ENCODE measurements at places on chromosomes 7 and 10.
A peak's percentile ranks its signal among the peaks of the same experiment; 100 is the strongest.

- no peak for DNase-seq
These were observed 22.2 kb downstream of the AZGP1 start for GRCh38 chr7:99953649-99954048.

DNA sequence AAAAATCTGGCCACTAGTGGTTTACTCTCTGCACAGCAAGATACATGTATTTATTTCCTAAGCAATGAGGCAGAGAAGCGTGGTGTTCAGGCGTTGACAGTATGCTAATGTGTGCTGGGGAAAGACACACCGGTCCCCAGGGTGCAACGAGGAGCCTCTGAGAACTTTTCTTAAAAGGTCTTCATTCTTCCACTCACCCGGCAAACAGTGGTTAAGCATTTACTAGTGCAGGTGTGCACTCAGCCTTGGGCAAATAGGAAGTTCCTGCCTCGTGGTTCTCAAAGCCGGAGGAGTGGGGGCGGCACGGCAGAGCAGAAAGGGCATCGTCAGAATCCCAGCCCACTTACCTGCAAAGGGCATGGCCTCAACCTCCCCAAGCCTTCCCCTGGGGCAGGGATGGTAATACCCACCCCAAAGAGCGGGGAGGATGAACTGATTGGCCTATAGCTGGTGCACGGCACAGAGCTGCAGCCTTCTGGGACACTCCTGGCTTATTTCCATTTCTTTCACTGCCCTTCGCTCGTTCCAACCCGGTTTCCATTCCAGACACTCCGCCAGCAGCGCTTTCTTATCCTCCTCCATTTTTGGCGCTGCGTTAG lies 184.3 kb upstream of the CTBP2 start:
- no peak for DNase-seq

- DNase-seq: no peak
These were observed 62.1 kb downstream of the VWA2 start for GRCh38 chr10:114301177-114301576.

GRCh38 chr7:106346678-106347217 lies 62.0 kb upstream of the NAMPT start:
- no peak for DNase-seq

- no peak for DNase-seq
These were observed 645 bp upstream of the SIRT1 start for GRCh38 chr10:67883710-67884312.

DNA sequence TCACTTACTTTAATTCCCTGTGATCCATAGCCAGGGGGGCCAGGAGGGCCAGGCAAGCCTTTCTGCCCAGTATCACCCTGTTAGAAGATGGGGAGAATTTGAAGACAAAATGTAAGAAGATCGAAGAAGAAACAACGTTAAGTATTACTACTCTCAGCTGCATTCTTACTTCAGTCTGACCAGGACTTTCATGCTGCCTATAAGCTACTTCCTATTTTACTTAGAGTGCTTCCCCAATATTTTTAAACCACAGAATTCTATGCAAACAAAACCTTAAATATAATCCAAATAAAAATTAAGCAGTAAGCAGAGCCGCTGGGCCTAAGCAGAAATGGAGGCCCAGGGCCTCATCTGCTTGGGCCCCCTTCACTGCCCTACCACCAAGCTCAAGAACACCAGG lies 117.8 kb downstream of the COL28A1 start:
- no peak for DNase-seq

DNA sequence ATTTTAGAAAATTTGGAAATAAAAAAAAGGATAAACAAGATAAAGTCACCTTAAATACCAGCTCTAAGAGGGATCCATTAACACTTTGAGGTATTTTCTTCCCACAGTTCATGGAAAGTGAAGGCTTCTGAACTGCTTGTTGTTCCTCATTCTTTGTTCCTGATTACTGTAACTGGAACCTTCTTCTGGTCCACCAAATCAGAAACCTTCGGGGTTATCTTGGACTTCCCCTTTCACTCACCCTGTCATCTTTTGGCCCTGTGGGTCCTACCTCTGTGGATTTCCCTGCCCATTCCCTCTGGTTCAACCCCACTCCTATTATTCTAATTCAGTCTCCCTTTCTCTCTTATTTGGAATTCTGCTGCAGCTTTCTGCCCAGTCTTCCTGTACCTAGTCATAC lies 116.5 kb upstream of the PRPS1L1 start:
- peak; percentile 12 for DNase-seq

- no peak for DNase-seq
These were observed 2.8 kb downstream of the STK32C start for GRCh38 chr10:132304756-132305509.

GRCh38 chr10:129969911-129970464 lies 5.9 kb upstream of the EBF3 start:
- no peak for DNase-seq

GRCh38 chr10:117534321-117535297 lies 7.9 kb upstream of the EMX2 start:
- no peak for DNase-seq

DNA sequence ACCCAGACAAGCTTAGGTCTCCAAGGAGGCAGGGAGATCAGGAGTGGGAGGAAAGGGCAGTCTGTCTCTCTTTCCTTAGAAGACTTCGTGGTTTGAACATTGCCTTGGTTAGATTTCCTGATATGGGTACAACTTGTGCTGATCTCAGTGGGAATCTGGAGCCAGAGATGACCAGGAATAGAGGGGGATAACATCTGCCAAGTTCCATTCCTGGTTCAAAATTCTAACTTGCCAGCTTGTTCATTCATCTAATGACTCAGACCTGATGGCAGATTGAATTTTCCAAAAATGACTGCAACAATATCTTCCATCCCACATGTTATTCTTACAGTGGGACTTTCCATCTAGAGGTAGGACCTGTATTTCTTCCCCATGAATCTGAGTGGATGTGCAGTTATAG lies 394.3 kb upstream of the PODXL start:
- DNase-seq: no peak

DNA sequence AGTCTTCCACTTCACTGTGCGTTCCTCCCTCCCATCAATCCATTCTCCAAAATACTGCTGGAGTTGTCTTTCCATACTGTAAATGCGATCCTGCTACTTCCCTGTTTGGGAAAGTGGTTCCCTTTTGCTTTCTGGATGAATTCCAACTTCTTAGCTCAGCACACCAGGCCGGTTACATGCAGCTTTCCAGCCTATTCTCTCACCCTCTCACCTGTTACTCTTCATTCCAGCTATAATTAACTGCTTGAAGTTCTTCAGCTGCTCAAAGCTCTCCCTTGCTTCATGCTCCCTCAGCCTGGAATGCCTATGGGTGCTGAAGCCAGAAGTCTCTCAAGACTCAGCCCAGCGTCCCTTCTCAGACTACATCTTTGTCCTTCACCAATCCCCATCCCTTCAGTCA lies 6.0 kb upstream of the ZNRF2 start:
- DNase-seq: no peak

DNA sequence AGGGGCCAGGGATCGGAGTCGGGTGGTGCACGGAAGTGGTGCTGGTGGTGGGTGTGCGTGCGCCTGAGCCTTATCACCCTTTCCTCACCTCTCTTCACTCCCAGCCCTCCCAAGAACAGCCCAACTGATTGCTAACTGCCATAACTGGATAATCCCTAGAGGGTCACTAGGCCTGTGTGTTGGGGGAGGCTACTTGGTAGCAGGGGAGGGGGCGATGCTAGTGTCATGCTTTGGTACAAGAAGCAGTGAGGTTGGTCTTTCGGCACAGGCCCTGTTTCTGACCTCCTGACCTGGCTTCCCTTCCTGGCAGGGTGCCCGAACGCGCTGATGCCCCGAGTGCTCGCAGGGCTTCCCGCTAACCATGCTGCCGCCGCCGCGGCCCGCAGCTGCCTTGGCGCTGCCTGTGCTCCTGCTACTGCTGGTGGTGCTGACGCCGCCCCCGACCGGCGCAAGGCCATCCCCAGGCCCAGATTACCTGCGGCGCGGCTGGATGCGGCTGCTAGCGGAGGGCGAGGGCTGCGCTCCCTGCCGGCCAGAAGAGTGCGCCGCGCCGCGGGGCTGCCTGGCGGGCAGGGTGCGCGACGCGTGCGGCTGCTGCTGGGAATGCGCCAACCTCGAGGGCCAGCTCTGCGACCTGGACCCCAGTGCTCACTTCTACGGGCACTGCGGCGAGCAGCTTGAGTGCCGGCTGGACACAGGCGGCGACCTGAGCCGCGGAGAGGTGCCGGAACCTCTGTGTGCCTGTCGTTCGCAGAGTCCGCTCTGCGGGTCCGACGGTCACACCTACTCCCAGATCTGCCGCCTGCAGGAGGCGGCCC lies 652 bp downstream of the KAZALD1 start:
- no peak for DNase-seq

- no peak for DNase-seq
These were observed 14.7 kb downstream of the AOC1 start for GRCh38 chr7:150866932-150867564.

GRCh38 chr10:112775381-112775780 lies 174.7 kb upstream of the TCF7L2 start:
- no peak for DNase-seq

- peak; percentile 74 for DNase-seq
These were observed 5.0 kb upstream of the GBX1 start for GRCh38 chr7:151172273-151173141.

DNA sequence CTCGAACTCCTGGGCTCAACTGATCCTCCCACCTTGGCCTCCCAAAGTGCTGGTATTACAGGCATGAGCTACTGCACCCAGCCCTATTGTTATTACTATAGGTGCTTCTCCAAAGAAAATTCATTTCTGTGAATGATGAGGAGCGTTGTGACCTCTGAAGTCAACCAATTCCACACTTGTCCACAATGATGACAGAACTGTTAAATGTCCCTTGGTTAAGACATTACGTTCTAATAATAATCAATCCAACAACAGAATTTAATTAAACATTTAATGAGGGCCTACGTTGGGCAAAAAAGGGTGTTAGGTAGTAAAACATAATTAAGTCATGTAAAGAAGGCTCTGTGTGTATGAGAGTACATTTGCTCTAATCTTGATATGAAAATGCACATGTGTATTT lies 18.2 kb downstream of the POLR3A start:
- no peak for DNase-seq

DNA sequence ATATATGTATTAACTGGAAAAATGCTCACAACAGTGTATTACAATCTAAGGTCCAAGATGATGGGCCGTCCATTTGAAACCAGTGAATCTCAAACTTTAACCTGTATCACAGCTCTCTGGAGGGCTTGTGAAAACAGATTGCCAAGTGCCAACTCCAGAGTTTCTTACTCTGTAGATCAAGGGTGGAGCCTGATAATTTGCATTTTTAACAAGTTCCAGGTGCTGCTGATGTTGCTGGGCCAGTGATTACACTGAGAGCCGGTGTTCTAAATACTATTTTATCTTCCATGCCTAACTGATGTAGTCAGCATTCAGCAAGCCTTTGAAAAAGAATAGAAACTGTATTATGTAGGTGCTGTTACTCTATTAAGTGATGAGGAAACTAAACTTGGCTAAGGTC lies 269.9 kb upstream of the FERD3L start:
- no peak for DNase-seq

- no peak for DNase-seq
These were observed 98.0 kb downstream of the RALA start for GRCh38 chr7:39721345-39721744.

GRCh38 chr10:131062621-131063260 lies 248.8 kb downstream of the TCERG1L start:
- no peak for DNase-seq

GRCh38 chr10:12631787-12632562 lies 282.6 kb downstream of the CAMK1D start:
- DNase-seq: no peak

DNA sequence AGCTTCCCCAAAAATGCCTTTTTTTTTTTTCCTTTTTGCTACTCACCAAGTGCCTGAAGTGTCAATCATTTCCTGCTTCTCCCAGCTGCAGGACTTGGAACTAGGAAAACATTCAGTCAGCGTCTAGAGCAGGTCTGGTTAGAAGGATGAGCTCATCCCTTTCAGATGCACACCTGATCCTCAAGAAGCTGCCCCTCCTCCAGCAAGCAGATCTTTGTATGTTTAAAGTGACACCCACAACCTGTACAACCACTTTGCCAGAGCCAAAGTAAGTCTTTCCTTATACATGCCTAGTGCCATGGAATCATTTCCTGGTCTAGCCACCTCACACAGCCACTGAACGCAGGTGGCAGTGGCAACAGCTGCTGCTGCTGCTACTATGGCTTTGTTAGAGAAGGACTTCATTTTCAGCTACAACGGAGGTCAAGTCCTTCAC lies 10.4 kb upstream of the USP54 start:
- no peak for DNase-seq

DNA sequence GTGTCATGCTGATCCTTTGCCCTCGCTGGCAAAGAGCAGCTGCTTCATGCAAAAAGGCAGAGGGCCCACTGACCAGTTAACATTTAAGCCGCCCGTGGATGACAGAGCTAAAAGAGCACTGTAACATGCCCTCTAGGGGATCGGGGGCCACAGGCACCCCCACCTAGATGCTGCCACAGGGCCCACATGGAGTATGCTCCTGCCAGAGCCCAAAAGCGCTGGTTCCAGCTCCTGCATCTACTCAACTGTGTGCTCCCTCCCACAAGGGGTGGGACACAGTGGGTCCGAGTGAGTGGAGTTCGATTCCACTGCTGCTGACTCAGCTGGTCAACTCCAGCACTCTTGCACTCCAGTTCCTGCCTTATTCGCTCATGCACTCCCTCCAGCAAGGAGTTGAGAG lies 199.8 kb upstream of the CNTNAP2 start:
- no peak for DNase-seq

GRCh38 chr7:114109721-114110120 lies 190.9 kb upstream of the PPP1R3A start:
- no peak for DNase-seq

DNA sequence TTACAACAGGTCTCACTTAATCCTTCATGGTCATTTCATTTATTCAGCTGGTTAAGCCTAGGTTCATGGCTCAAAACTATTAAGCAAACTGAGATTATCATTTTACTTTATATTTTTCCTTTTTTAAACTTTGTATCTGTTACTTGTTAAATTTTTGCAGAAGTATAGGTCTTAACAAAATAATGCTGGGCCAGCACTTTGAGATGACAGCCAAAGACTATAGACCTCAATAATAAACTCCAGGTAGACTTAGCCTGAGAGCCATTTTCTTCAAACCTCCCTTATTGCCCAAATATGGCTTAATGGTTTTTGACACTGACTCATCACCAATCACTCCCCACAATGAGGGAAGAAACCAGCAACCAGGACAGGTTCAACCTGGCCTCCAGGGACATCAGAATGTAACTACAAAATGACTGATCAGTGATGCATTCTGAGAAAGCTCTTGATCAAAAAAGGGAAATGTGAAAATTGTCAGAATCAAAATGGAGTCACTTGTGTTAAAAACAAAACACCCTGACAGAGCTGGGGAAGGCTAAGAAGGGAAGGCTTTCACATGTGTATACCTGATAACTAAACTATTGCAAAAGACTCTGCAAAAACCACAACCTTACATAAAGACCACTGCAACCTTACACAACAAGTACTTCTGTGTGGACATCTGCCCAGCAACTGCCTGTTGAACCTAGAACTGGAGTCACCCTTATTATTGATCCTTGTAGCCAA lies 2.1 kb upstream of the CCDC126 start:
- DNase-seq: no peak

- no peak for DNase-seq
These were observed 451 bp downstream of the SRRT start for GRCh38 chr7:100875356-100875751.

GRCh38 chr10:75023074-75023473 lies 88.4 kb upstream of the SAMD8 start:
- DNase-seq: no peak
